ENCODE measurements at places on chromosomes 13 and 19. TPM values are rescaled to one million over a fixed set of nuclear protein-coding genes. Genes with fewer than 3 reads are reported as not detected.

GRCh38 chr19:41863209-41863931, 3.3 kb downstream of the RPS19 start:
- no peak for DNase-seq

GRCh38 chr13:21095311-21095710, 33.9 kb upstream of the LATS2 start:
- peak; percentile 77 for DNase-seq

DNA sequence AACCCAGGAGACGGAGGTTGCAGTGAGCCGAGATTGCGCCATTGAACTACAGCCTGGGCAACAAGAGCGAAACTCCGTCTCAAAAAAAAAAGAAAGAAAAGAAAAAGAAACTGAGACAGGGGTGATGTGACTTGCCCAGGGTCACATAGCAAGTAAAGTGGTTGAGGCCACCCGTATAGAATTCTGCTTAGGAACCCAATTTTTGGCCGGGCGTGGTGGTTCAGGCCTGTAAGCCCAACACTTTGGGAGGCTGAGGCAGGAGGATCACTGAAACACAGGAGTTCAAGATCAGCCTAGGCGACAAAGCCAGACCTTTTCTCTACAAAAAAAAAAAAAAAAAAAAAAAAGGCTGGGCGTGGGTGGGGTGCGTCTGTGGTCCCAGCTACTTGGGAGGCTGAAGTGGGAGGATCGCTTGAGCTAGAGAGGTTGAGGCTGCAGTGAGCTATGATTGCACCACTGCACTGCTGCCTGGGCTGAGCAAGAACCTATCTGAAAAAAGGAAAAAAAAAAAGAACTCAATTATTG, 1.3 kb downstream of the SNRPA start:
- no peak for DNase-seq

DNA sequence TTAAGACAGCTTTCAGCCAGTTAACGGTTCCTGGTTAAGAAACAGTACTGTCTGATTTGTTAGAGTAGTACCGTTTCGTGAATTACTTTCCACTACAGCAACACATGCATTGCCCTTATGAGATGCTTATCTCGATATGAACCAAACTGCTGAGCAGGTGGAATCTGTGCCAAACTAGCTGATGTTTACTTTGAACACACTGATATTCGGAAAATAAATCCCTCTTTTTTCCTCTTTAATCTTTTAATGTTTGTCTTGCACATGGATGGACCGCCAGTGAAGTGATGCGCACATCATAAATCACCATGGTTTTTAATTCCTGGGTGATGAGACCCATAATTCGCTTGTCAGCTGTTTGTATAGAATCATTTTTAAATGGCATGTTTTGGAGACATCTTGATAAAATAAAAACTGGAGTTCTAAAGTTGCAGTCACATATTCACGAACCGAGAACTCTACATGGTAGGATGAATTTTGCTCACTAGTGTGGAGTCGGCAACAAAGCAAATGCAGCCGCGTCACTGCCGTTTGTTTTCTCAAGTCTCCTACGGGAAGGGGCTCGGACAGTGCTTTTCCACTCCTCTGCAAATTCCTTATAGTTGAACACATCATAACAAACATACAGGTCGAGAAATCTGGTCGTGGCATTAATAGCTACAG, 1.1 kb downstream of the GJA3 start:
- no peak for DNase-seq

- peak; percentile 48 for DNase-seq
Observed at GRCh38 chr19:8517551-8518442, 3.8 kb upstream of the ZNF414 start.

DNA sequence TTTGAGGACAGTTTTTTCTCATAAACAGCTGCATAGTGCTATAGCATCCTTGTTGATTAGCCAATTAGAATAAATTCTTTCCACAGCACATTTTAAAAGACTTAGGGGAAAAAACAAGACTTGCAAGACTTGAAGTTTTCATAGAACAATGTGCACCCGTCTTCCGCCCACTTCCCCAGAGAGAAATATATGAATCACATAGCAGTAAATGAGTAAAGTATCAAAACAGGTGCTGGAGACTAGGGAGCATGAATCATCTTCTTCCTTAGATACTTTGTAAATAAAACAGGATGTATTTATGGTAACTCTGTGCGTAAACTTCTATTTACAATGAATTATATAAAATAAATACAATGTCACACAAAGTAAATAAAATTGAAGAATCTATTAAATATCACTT, 75.1 kb downstream of the COL4A2 start:
- DNase-seq, result peak; percentile 87

DNA sequence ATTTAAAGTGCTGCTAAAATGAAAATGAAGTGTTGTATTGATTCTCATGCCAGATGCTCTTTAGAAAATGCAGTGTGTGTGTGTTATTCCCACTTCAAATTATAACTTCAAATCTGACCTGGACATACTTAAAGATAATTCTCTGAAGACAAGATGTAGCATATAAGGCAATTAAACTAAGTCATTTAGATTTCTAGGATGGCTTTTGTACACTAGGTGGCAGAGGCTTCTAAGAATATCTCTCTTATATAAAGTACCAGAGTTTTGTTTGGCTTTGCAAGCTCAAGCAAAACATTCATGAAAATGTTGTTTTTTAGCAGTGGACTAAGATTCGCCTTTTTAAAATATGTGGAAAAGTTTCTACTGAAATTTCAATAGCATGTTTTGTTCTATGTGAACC, 407.2 kb downstream of the GPC5 start:
- DNase-seq, result no peak

- no peak for DNase-seq
Observed at GRCh38 chr19:892243-892893, 619 bp downstream of the MED16 start.

- no peak for DNase-seq
Observed at GRCh38 chr13:105518086-105518485, 1017.4 kb downstream of the EFNB2 start.

DNA sequence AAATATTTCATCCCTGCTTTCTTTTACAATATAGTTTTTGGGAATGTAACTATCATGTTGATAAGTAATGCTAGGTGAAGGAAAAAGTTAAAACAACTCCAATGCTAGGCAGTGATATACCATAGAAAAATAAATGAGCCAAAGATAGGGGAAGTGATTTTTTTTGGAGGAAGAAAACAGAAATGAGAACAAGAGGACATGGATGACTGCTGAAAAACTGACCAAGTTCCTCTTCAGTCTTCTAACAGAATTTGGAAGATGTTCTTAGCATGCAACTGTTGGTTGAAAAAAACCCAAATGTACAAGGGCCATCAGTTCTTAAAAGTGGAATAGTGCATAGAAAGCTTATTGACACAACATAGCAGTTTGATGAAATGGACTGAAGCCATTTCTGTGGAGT, 262.5 kb upstream of the STARD13 start:
- no peak for DNase-seq

- peak; percentile 94 for DNase-seq
Observed at GRCh38 chr19:535017-535835, 3.7 kb downstream of the CDC34 start.

GRCh38 chr19:50501568-50502475, 9.2 kb downstream of the JOSD2 start:
- DNase-seq, result no peak

GRCh38 chr19:31349160-31349881, at the start of gene TSHZ3:
Gene TSHZ3, minus strand, starts transcription at chr19:31349436. Its CDS starts 217 bp downstream, at chr19:31349219.
- DNase-seq, result peak; percentile 96

DNA sequence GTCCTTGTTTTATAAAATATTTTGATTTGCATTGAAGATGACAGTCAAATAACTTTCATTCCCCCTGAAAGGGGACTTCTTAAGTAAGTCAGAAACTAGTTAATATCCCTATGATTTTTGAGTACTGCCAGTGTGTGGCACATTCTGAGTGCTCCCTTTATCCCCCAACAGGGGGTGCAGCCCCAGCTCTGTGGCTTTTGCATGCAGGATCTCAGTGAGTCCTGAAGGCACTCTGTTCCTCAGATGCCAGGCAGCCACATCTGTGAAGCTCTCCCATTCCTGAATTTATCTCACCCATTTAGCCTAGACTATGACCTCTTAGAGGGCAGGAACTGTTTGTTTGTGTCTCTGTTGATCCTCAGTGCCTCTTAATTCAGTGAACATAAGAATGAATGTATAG, 123.1 kb downstream of the CDK8 start:
- no peak for DNase-seq

- DNase-seq, result no peak
Observed at GRCh38 chr19:19257137-19257536, 16.0 kb downstream of the TM6SF2 start.

GRCh38 chr13:90867336-90867683, 480.2 kb upstream of the MIR17HG start:
- peak; percentile 79 for DNase-seq

DNA sequence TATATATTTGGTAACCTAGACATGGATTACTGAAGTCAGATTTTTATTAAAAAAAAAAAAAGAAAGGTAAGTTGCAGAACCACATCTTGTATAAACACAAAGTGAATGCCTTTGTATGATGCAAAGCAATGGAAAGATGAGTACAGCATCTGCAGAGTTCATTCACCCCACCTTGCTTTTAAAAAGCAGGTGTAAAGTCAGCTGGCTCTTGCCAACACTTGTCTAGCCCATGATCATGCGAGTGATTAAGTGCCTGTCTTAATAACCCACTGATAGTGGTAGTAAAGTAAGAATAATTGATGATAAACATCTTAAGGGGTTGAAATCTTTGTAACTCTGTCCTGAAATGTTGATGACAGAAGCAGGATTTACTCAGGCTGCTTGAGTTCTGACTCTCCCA, 710.4 kb downstream of the EFNB2 start:
- DNase-seq, result no peak

DNA sequence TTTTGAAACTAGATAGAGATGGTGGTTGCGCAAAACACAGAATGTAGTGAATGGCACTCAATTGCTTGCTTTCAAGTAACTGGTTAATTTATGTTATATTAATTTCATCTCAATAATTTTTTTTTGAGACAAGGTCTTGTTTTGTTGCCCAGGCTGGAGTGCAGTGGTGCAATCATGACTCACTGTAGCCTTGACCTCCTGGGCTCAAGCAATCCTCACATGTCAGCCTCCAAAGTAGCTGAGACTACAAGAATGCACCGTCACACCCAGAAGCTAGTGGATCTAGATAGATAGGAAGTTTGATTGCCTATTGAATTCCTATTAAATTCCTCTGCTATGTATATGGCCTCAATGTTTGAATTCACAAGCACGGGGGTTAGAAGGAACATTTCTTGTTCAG, 26.4 kb upstream of the ADGRE2 start:
- DNase-seq, result no peak

DNA sequence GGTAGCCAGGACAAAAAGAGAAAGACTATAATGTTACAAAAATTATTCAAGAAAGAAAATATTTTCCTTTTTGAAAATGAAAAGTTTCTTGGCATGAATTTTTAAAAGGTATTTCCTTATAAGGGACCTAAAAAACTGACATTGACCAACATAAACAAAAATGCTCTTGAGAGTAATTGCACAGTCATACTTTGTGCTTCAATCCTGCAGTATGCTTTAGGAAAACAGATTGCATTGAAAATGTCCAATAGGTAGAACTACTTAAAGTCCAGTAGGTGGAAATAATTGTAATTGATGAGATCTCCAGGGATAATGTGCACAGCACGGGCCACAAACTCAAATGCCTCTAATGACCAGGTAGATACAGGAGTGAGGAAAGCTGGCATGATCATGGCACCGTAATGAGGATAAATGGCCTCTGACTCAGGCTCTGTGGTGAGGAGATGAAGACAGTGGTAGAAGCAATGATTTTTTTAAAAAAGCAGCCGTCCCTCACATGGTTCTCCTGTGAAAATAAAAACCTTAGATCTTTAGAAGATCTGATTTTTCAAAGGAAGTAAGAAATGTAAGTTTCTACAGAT, 278.0 kb downstream of the ITGBL1 start:
- peak; percentile 60 for DNase-seq

GRCh38 chr19:21084343-21084742, 2.3 kb downstream of the ZNF714 start:
- DNase-seq, result peak; percentile 53

GRCh38 chr19:17950310-17951156, 16.4 kb upstream of the KCNN1 start:
- DNase-seq, result peak; percentile 92

DNA sequence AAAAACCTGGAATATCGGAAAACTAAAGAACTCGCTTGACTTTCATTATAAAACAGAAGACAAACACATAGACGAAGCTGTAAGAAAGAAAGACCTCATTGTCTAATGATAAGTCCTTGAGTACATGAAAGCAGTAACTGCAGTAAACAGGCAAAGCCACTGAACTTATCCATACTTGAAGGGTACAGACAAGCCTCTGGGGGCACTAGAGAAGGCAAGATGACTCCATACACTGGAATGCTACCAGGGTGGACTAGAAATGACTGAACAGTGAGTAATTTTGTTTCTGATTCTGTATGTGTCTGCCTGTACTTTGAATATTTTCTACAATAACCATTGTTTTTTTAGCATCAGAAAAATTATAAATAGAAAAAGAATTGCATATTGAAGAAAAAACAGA, 507.9 kb downstream of the UQCRFS1 start:
- DNase-seq, result peak; percentile 87

- no peak for DNase-seq
Observed at GRCh38 chr13:73842626-73843025, 291.6 kb downstream of the KLF12 start.

The LHB gene
- total RNA-seq, result not detected

The SSBP4 gene
- 77.8 TPM for total RNA-seq

The NTF4 gene
- total RNA-seq, result not detected

The RFX1 gene
- total RNA-seq, result 2.4 TPM

The ZNF181 gene
- 19.7 TPM for total RNA-seq

The MBD3L4 gene
- not detected for total RNA-seq

The KASH5 gene
- total RNA-seq, result not detected

The BRME1 gene
- 0.59 TPM for total RNA-seq

Data from osteoblast (primary cell).